HAP-1 (cell line): ENCODE measurements at places on chromosomes 13 and 19.

DNA sequence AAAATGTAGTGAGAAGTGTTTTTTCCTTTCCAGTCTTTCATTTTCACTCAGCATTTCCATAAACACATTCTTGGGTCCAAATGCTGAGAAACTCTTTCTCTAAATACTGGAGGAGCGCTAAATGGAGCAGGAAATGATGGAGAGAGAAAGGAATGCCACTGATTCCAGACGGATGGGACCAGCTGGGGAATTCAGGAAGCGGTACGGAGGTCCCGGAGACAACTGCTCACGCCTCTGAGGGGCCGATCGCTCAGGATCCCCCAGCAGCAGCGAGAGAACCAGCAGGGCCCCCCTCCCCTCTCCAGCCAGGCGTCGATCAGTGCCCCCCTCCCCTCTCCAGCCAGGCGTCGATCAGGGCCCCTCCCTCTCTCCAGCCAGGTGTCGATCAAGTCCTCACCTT, 13.2 kb downstream of the RASA3 start:
- DNase-seq: no peak

GRCh38 chr19:43997631-43998290, 5.0 kb upstream of the ZNF230 start:
- DNase-seq: no peak

- no peak for DNase-seq
Measured at GRCh38 chr13:95185851-95186250, 115.4 kb downstream of the ABCC4 start.

DNA sequence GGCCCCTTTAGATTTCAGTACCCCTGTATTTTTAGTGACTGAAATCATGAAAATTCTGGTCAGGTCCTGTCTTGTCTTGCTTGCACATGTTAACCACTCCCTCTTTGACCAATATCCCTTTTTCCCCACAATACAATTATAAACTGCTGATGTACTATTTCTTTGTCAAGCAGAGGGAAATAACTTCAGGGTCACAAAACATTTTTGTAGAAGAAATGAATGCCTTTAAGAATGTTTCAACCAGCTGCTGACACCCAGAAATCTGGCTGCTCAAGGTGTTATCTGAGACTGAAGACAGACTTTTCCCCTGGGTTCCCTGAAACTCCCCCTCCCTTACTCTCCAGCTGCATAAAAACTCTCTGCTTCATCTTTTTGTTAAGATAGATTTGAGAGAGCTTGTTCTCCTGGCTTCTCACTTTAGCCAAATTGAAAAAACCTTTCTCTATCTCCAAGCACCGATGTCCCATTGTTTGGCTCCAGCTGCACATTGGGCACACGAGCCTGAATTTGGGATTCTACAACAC, 18.4 kb upstream of the ACOD1 start:
- no peak for DNase-seq

DNA sequence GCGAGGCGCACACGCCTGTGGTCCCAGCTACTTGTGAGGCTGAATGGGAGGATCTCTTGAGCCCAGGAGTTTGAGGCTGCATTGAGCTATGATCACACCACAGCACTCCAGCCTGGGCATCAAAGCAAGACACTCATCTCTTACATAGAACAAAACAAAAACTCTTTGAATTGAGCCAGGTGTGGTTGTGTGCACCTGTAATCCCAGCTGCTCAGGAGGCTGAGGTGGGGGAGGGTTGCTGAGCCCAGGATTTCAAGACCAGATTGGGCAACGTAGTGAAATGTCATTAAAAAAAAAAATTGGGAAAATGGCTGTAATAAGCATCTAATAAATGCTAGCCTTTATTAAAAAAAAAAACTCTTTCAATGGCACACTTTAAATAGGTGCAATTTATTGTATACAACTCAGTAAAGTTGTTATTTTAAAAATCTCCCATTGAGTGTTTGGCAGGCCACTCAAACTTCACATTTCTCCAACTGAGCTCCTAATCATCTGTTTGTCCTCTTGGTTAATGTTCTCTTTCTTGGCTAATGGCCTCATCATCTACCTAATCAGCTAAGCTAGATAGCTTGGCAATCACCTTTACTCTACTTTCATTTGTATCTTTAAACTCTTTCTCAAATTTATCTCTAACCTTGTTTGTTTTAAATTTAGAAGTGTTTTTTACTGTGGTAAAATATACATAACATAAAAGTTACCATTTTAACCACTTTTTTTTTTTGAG, 28.1 kb upstream of the HMGB1 start:
- no peak for DNase-seq

- DNase-seq: no peak
Measured at GRCh38 chr13:107562203-107562602, 653.1 kb downstream of the LIG4 start.

DNA sequence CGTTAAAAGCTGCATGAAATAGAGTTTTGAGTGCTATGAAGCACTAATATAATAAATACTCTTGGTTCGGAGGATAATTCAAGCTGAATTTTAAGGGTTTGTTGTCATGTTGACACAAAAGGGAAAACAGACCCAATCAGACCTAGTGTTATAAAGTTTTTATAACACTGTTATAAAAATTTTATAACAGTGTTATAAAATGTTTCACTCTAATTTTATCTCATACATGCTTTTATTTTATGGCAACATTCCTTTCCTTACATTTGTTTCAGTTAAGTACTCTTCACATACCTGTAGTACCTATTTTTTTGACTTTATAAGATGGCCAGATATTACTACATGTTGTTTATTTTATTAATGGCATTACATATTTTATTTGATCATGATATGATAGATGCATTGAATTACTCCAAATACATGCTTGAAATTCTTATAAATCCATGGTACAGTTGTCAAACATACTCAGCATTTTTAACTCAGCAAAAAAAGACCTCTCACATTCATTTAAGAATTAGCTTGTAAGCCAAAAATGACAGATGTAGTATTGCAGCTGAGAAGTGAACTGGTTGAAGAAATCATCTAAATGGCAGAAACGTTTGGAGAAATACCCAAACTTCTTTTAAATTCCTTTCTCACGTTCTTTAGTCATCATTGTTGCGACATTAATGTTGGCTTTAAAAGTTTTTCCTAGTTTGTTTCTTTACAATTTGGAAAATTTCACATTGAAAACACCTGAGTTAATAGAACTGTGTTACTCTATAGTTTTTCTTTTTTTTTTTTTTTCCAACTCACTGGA, 104.5 kb downstream of the PIBF1 start:
- DNase-seq: no peak

- no peak for DNase-seq
Measured at GRCh38 chr13:85590231-85590931, 208.8 kb downstream of the SLITRK6 start.

DNA sequence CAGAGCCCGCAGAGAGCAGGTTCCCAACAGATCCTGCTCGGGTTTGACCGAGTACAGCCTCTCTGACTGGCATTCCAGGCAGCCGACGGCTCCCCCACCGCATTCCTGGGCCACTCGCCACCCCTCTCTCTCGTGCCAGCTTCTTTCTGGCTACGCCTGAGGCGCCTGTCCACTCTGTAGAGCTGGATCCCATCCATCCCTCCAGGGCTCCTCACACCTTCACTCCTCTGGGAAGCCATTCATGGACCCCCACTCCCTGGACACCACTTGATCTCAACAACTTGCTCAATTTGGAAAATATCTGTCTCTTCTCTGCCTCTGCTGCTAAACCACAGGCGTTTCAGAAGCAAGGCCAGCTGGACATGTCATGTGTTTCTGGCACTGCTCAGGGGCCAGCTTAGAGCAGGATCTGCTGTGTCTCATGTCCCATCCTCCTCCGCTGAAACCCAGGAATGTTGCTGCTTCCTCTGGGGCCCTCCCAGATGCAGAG, 30.6 kb upstream of the ATP1A3 start:
- no peak for DNase-seq
